ENCODE measurements at places on chromosomes 3 and 15.

DNA sequence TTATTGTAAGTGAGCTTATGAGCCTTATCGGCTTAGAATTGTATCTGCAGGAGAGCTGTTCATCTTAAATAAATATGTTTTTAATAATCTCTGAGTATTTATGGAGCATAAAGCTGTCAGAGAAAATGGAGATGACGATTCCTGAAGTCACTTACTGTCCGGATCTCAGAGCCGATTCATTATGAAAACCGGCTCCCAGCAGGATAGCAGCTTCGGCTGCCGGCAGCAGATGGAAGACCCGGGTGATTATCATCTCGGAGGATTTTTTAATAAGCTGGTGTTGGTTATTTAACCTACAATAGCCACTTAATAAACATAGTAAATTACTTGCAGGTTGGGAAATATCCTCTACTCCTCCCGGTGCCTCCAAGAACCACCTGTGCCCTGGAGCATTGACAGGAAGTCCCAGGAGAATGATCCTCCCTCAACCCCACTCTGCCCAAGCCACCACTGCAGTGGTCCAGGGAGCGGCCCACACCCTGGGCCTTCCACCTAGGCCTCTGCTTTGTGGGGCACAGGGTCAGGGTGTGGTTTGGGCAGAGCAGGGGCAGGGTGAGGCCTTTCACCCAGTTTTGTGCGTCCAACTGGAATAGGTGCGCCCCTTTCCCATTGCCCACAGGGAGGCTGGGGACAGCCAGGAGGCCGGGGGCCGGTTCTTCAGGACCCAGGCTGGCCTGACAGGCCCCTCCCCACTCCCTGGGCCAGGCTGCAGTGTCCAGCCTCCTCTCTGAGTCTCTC is 42.2 kb upstream of the PRR23E start:
- H3K27me3 ChIP-seq = peaks cover 12% of the 10 kb centered on the region
- H3K4me3 ChIP-seq = no peak overlapping the region

DNA sequence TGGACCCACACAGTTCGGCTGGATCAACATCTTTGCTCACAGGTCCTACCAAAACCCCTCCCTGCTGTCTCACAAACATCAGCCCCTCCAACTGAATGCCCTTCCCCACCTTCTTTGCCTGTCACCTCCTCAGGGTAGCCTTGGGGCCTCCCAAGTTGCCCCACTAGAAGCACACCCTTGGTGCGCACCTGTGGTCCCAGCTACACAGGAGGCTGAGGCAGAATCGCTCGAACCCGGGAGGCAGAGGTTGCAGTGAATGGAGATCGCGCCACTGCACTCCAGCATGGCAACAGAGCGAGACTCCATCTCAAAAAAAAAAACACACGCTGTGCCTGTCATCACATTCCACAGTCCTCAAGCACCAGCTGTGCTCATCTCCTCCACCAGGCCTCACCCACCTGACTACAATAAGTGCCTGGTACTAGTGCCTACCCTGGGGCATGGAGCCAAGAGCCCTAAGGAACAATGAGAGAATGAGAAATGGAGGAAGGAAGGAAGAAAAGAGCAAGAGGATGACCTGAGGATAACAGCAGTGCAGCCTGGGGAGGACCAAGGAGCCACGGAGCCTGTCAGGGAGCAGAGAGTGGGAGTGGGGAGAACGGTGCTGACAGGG is 26.0 kb downstream of the RPN1 start:
- no peak for DNase-seq
- H3K4me1 ChIP-seq = peaks cover 19% of the 10 kb centered on the region
- peak overlapping the region; percentile 71 for H3K27ac ChIP-seq
- H3K27me3 ChIP-seq = no peaks in the 10 kb centered on the region

DNA sequence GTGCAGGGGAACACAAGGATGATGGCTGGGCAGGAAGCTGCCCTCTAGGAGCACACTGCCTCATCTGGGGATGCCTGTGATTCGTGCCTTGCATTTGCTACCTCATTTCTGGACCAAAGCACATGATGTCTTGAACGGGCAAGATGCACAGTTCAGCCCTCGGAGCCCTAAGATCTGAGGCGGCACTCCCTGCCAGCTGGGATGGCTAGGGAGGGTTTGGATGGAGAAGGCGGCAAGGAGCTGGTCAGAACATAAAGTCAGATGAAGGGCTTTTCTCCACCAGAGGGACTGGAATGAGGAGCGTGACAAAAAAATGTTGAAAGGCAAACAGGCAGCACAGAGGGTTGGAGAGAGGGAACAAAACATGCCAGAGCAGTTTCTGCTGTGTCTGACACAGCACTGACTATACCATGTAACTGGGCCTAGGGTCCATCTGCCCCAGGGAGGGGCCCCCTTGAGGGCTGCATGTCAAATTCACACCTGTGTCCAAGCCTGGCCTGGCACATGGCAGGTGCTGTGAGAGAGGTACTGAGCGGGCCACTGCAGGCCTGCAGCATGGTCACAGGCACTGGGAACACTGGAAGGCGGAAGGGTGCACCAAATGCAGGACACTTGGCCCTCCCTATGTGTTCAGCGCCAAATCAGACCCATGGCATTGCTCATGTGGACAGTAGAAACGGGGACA is 21.7 kb downstream of the TMEM43 start:
- peaks cover 14% of the 10 kb centered on the region for H3K4me1 ChIP-seq
- H3K27ac ChIP-seq = peak overlapping the region; percentile 98
- H3K27me3 ChIP-seq = no peaks in the 10 kb centered on the region
- no peak overlapping the region for H3K4me3 ChIP-seq

- H3K4me3 ChIP-seq = no peak overlapping the region
- no peaks in the 10 kb centered on the region for H3K27me3 ChIP-seq
- no peaks in the 10 kb centered on the region for H3K4me1 ChIP-seq
- no peak for DNase-seq
Observed at GRCh38 chr15:49627407-49627877, 6.6 kb downstream of the DTWD1 start.

DNA sequence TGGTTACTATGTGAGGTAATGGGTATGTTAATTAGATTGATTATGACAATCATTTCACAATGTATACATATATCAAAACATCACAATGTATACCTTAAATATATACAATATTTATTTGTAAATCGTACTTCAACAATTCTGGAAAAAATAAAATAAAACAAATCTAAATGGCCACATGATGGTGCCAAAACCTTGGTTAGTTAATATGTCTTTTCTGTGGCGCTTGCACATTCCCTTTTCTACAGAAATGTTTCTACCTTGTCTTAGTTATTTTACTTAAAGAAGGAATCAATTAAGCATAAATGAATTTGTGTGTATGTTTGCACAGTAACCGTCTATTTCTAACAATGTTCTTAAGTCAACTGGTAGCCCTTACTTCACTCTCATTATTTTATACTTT is 53.4 kb downstream of the OXSM start:
- no peak overlapping the region for H3K4me3 ChIP-seq
- H3K27me3 ChIP-seq = no peaks in the 10 kb centered on the region
- H3K4me1 ChIP-seq = no peaks in the 10 kb centered on the region
- H3K36me3 ChIP-seq = no peaks in the 10 kb centered on the region
- H3K27ac ChIP-seq = no peak overlapping the region
- no peak for DNase-seq

DNA sequence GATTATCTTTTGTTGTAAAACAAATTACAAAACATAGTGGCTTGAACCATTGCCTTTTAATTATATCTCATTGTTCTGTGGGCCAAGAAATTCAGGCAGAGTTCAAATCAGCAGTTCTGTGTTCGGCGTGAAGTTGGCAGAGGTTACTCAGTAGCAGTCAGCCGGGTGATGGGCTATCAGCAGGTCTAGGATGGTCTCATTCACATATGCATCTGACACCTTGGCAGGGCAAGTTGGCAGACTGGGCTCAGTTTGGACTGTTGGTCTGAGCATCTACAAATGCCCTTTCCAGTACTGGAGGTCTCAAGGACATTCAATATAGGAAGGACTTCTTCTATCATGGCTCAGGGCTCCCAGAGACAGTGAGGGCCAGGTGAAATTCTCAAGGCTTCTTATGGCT is 51.2 kb upstream of the ITGA11 start:
- H3K4me1 ChIP-seq = no peaks in the 10 kb centered on the region
- no peak overlapping the region for H3K4me3 ChIP-seq
- H3K27me3 ChIP-seq = peaks cover 23% of the 10 kb centered on the region
- DNase-seq = no peak
- no peaks in the 10 kb centered on the region for H3K36me3 ChIP-seq

DNA sequence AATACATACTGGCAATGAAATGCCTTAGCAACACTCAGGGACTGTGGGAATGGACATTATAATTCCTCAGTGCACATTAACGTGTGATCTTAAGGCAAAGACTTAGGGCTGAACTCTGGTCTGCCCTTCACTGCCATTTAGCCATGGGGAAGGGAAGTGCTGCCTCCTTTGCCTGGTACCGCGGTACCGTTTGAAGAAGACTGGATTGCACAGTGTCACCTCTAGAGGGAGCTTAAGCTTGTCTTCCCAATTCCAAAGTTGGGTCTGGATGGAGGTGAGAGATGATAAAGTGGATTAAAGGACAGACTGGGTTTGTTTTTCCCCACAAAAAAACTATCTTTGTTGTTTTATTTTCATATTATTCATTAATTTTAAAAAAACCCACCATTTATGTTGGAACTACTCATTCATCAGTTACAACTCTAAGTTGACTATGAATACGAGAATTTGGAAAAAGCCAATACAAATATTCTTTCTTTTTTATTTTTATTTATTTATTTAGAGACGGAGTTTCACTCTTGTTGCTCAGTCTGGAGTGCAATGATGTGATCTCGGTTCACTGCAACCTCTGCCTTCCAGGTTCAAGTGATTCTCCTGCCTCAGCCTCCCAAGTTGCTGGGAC is 60.0 kb upstream of the SYN2 start:
- peaks cover 2% of the 10 kb centered on the region for H3K27me3 ChIP-seq
- H3K4me3 ChIP-seq = no peak overlapping the region
- no peaks in the 10 kb centered on the region for H3K36me3 ChIP-seq
- H3K4me1 ChIP-seq = no peaks in the 10 kb centered on the region
- no peak for DNase-seq

DNA sequence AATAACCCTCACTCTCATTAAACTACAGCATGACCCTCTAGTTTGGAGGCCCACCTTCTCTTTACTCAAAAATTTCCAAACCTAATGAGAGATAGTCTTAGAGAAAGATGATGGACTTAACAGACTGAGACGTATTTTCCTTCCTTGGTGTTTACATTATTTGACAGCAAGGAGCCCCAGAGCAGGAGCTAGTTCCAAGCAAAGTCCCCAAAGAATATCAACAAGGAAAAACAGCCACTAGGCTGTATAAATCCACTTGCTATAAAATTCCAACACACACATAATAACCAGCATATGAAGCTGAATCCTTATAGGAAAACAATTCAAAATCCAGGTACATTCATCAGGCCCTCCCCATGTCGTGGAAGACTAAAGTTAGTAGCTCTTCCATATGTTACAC is 660.0 kb downstream of the FHIT start:
- H3K36me3 ChIP-seq = no peaks in the 10 kb centered on the region
- peaks cover 4% of the 10 kb centered on the region for H3K4me1 ChIP-seq
- H3K4me3 ChIP-seq = no peak overlapping the region
- H3K27ac ChIP-seq = no peak overlapping the region
- DNase-seq = no peak
- H3K27me3 ChIP-seq = peaks cover 4% of the 10 kb centered on the region

DNA sequence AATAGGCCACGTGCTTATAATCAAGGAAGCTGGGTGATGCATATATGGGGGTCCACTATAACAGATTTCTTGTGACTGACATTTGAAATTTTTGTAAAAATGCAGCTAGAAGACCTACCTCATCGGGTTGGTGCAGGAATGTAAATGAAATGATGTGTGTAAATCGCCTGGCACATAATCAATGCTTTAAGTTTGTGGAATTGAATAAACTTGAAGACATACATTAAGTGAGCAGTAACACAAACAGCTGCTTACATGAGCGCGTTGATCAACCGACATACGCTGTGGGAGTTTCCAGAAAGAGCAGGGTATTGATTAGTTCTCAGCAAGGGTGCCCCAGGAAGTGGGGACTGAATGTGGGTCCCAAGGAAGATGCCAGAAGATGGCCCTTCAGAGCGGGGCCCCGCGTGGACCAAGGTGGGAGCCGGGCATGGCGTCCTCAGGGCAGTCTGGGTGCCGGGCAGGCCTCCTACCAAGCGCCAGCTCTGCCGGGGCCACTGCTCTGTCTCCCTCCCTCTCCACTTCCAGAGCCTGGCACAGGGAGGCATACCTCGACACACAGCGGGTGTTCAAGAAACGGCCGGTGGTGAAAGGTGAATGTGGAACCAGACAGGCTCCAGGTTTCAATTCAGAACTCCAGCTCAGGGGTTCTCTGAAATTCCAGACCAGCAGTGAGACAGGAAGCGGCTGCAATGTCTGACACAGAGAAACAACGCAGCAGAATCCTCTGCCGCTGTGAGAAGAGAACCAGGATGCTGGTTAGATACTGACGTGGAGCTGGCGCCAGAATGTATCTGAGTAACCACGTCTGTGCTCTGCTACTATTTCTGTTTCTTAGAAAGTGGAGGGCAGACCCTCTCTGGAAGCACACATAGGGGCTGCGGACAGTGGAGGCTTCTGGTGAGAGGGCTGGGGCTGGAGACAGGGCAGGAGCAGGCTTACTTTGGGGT is 12.6 kb downstream of the BFSP2 start:
- no peak overlapping the region for H3K27ac ChIP-seq
- H3K36me3 ChIP-seq = no peaks in the 10 kb centered on the region
- H3K27me3 ChIP-seq = peaks cover 15% of the 10 kb centered on the region
- H3K4me1 ChIP-seq = peaks cover 20% of the 10 kb centered on the region

GRCh38 chr15:64961013-64961412 is 28.7 kb downstream of the SPG21 start:
- no peaks in the 10 kb centered on the region for H3K27me3 ChIP-seq
- H3K27ac ChIP-seq = no peak overlapping the region
- H3K4me3 ChIP-seq = no peak overlapping the region
- peaks cover 40% of the 10 kb centered on the region for H3K36me3 ChIP-seq

GRCh38 chr15:51658664-51659063 is 22.6 kb upstream of the SCG3 start:
- no peaks in the 10 kb centered on the region for H3K27me3 ChIP-seq
- no peaks in the 10 kb centered on the region for H3K36me3 ChIP-seq
- H3K4me3 ChIP-seq = no peak overlapping the region
- H3K4me1 ChIP-seq = no peaks in the 10 kb centered on the region
- no peak overlapping the region for H3K27ac ChIP-seq

GRCh38 chr15:63452552-63453136 is 51.7 kb upstream of the USP3 start:
- DNase-seq = no peak
- no peaks in the 10 kb centered on the region for H3K27me3 ChIP-seq

GRCh38 chr3:35408882-35409281 is 230.4 kb upstream of the ARPP21 start:
- no peak overlapping the region for H3K4me3 ChIP-seq
- H3K36me3 ChIP-seq = no peaks in the 10 kb centered on the region
- H3K27me3 ChIP-seq = no peaks in the 10 kb centered on the region
- H3K4me1 ChIP-seq = no peaks in the 10 kb centered on the region
- no peak overlapping the region for H3K27ac ChIP-seq

- H3K27me3 ChIP-seq = no peaks in the 10 kb centered on the region
- peaks cover 15% of the 10 kb centered on the region for H3K4me1 ChIP-seq
- no peak overlapping the region for H3K4me3 ChIP-seq
- no peak overlapping the region for H3K27ac ChIP-seq
Observed at GRCh38 chr3:177287231-177287630, 89.9 kb upstream of the TBL1XR1 start.

- peaks cover 6% of the 10 kb centered on the region for H3K4me1 ChIP-seq
- no peak for DNase-seq
Observed at GRCh38 chr3:22960105-22960984, 242.8 kb upstream of the UBE2E2 start.

GRCh38 chr3:43854916-43855315 is 164.2 kb downstream of the ABHD5 start:
- H3K36me3 ChIP-seq = no peaks in the 10 kb centered on the region
- H3K4me1 ChIP-seq = peaks cover 2% of the 10 kb centered on the region
- no peak overlapping the region for H3K4me3 ChIP-seq
- DNase-seq = no peak

GRCh38 chr3:185936273-185936629 is 1.6 kb downstream of the TRA2B start:
- no peak for DNase-seq
- H3K4me1 ChIP-seq = peaks cover 31% of the 10 kb centered on the region
- peak overlapping the region; percentile 98 for H3K27ac ChIP-seq
- no peaks in the 10 kb centered on the region for H3K27me3 ChIP-seq
- peaks cover 7% of the 10 kb centered on the region for H3K36me3 ChIP-seq

Data from memory B cell (primary cell).